ENCODE measurements at places on chromosomes 2 and 18. TPM values are rescaled to one million over a fixed set of nuclear protein-coding genes. Genes with fewer than 3 reads are reported as not detected.

The ABCB11 gene
- not detected for total RNA-seq

DNA sequence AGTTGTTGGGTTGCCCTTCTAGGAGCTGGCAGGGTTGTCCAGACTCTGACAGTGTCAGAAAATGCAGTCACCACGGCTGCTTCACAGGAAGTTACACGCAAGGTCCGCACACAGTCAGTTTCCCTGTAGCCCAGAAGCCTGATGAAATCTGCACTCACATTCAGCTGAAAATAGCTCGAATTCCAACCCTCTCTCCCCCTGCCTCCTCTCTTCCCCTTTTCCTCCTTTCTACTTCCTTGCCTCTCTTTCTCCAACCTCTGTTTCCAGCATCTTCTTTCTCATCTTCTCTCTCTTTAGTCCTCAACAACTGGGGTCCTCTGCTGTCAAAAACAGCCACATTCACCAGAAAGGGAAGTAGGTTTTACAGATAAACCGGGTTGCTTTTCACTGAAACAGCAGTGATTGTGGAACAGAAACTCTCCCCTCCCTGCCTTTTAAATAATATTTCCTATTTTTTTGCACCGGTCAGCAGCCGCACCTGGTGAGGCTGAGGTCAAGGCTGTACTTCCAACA is 69.3 kb downstream of the BCL11A start:
- no peak overlapping the region for H3K4me3 ChIP-seq
- no peak overlapping the region for H3K27ac ChIP-seq
- DNase-seq: no peak
- H3K4me1 ChIP-seq: no peaks in the 10 kb centered on the region
- no peaks in the 10 kb centered on the region for H3K36me3 ChIP-seq

GRCh38 chr2:238136820-238137537 is 1.5 kb upstream of the KLHL30 start:
- no peaks in the 10 kb centered on the region for H3K36me3 ChIP-seq
- no peaks in the 10 kb centered on the region for H3K4me1 ChIP-seq
- no peak for DNase-seq
- no peak overlapping the region for H3K27ac ChIP-seq
- no peak overlapping the region for H3K4me3 ChIP-seq

GRCh38 chr18:55185391-55185790 is 226.1 kb upstream of the CCDC68 start:
- DNase-seq: no peak
- H3K27ac ChIP-seq: no peak overlapping the region
- H3K27me3 ChIP-seq: no peaks in the 10 kb centered on the region
- no peaks in the 10 kb centered on the region for H3K36me3 ChIP-seq
- H3K4me1 ChIP-seq: no peaks in the 10 kb centered on the region

The CXCR4 gene
- total RNA-seq: 306 TPM
